ENCODE measurements at places on chromosomes 11 and 22.

DNA sequence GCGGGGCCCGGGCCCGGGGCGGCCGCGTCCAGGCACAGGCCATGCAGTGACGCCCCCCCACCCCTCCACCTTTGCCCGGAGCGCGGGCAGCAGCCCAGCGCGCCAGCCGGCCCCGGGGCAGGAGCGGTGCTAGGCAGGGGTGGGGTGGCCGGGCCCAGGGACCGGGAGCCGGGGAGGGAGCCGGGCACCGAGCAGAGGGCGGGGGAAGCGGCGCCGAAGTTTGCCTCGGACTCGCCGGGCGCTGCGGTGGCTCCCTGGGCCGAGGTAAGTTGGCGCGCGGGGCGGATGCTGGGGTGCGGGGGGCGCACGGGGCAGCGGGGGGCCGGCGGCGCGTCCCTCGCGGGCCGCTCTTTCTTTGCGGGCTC lies 332 bp downstream of the TEAD1 start:
- no peak for DNase-seq

DNA sequence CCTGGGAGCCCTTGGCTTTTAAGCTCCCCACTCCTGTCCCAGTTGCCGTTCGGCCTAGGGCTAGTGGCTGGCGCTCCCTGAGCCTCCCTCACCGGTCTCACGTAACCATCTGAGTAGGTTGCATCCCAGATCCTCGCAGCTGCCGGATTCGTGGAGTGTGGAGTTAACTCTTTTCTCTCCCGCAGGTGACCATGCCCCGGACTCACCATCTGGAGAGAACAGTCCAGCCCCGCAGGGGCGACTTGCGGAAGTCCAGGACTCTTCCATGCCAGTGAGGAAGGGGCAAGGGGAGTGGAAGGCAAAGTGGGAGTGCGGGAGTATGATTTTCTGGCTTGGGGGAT lies 902 bp downstream of the MUS81 start:
- no peak for DNase-seq

- DNase-seq, result no peak
Observed at GRCh38 chr11:109957000-109957399, 136.2 kb upstream of the ZC3H12C start.

GRCh38 chr11:30128269-30128932 lies 102.4 kb upstream of the FSHB start:
- DNase-seq, result no peak

DNA sequence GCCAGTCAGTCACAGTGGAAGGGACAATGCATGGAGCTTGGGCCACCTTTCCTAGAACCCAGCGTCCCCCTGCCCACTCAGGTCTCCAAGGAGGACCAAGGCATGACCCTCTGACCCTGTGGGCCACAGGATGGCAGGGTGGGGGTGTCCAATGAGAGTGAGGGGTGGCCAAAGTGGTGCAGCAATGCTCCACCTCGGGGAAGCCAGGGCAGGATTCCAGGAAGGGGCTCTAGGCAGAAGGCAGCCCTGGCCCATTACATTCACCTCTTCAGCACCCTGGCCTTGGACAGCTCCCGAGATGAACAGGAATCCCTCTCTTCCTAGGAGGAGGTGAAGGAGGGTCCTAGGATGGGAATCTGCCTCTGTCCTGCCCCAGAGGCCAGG lies 597.5 kb downstream of the BRD1 start:
- no peak for DNase-seq

DNA sequence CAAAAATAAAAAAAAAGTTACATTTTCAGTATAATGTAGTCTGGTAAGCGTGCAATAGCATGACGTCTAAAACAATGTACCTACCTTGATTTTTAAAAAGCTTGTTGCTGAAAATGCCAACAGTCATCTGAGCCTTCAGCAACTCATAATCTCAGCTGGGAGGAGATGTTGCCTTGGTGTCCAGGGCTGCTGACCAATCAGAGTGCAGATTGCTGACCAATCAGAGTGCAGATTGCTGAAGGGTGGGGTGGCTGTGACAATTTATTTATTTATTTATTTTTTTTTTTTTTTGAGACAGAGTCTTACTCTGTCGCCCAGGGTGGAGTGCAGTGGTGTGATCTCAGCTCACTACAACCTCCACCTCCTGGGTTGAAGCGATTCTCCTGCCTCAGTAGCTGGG lies 17.8 kb downstream of the ZBED4 start:
- no peak for DNase-seq

DNA sequence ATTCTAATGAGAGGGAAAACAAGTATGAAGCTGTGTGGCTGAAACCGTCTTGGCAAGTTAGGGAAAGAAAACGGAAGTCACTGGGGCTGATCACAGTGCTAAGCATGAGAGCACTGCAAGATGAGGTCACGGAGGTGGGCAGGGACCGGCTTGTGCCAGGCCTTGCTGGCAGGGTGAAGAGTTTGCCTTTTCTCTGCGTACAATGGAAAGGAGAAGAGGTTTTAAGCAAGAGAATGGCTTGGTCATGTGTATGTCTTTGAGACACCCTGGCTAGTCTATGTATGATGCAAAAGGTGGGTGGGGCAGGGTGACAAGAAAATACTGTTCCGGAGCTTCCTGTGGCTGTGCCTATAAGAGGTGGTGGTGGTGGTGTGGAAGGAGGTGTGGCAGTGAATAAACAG lies 567.9 kb downstream of the NTM start:
- DNase-seq, result no peak

- DNase-seq, result no peak
Observed at GRCh38 chr11:92137747-92138146, 86.9 kb upstream of the FAT3 start.

DNA sequence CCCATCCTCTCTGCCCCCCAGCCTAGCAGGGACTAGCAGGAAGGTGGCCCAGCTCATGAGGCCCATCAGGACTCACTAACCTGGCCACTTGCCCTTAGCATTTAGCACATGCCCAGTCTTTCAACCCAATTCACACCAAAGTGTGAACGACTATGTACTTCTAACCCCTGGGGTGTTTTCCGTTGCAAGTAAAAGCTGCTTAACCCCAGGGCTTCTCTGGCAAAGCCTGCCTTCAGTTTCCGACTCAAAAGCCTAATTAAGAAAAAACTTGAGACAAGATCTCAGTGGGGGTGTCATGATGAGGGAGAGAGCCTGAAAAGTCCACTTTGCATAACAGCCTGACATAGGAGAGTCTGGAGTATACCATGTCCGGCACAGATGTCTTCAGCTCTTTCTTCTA lies 347.8 kb downstream of the MN1 start:
- DNase-seq, result no peak

GRCh38 chr11:86687185-86687778 lies 14.9 kb upstream of the ME3 start:
- DNase-seq, result no peak

GRCh38 chr11:44868455-44869421 lies 81.9 kb downstream of the TP53I11 start:
- no peak for DNase-seq

DNA sequence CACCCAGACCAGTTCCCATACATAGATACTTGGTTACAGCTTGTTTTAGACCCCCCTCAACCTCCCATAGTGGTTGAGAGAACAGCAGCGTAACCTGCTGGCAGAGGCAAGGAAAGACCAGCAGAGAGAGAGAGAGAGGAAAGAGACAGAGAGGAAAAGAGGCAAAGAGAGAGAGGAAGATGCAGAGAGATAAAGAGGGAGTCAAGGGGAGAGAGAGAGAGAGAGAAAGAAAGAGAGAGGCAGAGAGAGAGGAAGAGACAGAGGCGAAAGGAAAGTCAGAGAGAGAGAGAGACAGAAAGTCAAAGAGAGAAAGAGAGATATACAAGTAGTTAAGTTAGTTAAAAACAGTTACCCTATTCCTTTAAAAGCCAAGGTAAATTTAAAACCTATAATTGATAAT lies 52.5 kb downstream of the NEU3 start:
- no peak for DNase-seq

DNA sequence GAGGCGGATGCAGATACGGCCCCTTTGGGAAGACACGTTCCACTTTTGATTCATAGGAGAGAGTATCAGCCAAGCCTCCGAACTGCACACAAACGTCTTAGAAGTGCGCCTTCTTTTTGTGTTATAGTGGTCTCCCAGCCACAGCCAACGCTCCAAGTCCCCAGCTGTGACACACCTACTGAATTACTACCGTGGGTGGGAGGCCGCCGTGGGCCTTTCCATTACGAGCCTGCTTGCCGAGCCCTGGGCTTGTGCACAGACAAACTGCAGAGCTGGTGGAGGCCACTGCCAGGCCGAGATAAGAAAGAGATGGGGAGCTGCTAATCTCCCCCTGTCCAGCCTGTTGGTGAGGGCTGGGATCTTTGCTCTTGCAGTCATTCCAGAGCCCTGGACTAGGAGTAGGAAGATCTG lies 761 bp downstream of the HMBS start:
- peak; percentile 48 for DNase-seq

DNA sequence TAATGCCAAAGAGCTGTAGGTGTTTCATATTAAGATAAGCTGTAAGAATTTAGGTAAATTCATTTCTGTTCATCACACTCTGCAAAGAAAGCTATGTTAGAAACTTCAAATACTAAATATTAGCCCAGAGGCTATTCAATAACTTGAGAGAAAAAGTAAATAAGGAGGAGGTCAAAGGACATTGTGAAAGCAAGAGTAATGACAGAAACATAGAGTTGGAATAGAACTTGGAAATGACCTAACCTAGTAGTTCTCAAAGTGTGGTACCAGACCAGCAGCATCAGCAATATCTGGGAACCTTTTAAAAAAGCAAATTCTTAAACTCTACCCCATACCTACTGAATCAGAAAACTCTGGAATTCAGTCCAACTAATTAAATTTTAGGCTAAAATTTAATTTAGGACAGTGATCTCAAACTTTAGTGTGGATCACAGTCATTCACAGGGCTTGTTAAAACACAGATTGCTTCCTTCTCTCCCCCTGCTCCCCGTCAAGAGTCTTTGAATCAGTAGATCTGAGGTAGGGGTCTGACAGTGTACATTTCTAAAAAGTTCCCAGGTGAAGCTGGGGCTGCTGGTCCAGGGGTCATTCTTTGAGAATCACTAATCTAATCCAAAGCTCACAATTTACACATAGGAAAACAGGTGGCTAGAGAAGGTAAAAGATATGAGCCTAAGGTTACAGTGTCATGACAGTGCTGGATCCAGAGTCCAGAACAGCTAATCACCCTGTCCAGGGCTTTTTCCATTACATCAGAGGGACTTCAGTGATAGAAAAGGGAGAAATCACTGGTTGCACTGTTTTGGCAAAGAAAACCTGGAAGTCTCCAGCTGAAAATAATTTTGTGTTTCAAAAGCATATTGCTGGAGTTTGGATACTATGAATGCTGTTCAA lies 241.1 kb downstream of the SOX6 start:
- no peak for DNase-seq

DNA sequence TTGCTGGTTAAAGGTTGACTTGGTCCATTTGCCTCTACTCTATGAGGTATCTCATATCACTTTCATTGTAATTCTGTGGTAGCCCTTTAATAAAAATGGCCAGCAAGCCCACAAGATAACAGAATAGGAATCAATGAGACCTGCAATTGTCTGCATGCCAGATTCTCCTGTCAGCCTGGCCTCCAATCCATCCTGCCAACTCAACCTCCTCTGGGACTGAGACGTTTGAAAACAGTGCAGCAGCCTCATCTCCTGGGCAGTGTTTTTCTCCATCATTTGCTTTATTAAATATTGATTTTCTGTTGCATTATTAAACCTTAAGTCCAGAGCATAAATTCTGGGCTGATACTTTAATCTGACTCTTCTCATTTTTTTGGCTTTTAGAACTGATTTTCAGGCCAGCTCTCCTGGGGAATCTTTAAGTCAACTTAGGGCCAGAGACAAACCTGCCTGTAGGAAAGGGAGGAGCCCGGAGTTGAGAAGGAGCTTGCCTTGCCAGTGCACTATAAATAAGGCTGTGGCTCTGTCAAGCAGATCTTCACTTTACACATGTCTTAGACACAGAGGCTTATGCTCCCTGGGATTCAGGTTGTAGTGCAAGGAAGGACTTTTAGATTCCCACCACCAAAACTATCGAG lies 798.0 kb downstream of the NTM start:
- no peak for DNase-seq

DNA sequence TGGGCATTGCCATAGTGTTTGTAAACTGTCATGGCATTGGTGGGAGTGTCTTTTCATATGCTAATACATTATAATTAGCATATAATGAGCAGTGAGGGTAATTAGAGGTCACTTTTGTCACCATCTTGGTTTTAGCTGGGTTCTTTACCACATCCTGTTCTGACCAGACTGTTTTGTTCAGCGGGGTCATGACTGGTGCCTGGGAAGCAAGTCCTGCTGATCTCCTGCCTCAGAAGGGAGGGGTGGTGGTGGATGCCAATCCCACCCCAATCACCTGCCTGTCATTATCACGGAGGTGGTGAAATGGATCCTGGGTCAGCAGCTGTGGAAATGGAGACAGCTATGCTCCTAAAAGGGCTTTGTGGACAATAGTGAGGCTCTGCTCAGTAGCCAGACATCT lies 31.2 kb downstream of the IL18 start:
- no peak for DNase-seq

- DNase-seq, result no peak
Observed at GRCh38 chr11:2273311-2273710, 2.9 kb upstream of the ASCL2 start.

DNA sequence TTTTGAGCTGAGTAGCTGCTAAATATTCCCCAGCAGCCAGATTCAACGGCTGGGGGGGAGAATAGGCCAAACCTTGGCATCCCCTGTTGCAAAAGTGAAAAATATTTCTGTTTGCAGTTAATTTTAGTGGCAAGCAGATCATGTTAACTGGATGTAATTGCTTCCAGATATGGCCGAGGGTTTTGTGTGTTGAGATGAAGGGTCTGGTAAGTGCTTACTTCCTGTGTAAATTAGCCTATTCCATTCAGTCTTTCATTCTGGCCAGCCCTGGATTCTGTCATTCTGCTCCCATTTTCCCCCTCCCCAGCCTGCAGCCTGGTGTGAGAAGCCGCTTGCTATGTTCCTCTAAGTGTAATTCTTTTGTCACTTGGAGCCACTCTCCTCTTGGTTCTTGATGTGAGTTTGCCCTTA lies 17.4 kb downstream of the ZBTB16 start:
- DNase-seq, result no peak

GRCh38 chr11:1403721-1404460 lies 14.2 kb downstream of the BRSK2 start:
- DNase-seq, result no peak

- no peak for DNase-seq
Observed at GRCh38 chr11:24560324-24560723, 63.5 kb downstream of the LUZP2 start.

- DNase-seq, result no peak
Observed at GRCh38 chr11:18770479-18771125, 21.0 kb downstream of the PTPN5 start.

GRCh38 chr22:44595841-44596341 lies 97.9 kb upstream of the RTL6 start:
- DNase-seq, result no peak

DNA sequence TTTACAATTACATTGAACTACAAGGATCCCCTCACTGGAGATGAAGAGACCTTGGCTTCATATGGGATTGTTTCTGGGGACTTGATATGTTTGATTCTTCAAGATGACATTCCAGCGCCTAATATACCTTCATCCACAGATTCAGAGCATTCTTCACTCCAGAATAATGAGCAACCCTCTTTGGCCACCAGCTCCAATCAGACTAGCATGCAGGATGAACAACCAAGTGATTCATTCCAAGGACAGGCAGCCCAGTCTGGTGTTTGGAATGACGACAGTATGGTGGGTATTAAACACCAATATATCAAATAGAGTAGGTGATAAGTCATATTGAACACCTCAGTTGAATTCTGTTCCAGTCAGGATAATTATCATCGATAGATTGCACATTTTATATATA lies 4.4 kb downstream of the FBXO7 start:
- DNase-seq, result no peak
